ENCODE measurements at places on chromosomes 3 and 15. TPM values are rescaled to one million over a fixed set of nuclear protein-coding genes. Genes with fewer than 3 reads are reported as not detected.

Gene MCTP2
- total RNA-seq, result 6.1 TPM

DNA sequence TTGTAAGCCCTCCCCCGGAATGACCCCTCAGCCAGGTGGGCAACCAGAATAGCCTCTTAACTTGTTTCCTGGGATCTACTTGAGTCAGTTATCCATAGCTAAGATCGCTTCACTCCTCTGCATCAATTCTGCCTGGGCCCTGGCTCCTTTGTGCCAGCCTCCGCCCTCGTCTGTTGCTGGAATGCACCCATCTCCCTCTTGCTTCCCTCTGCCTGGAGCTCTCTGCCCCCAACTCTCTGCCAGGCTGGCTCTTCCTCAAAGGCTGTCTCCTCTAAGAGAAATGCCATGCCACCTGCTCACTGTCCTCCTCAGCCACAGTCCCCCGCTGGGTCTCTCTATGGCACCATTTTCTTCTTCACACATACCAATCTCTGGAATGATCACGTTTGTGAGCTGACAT is 240.8 kb downstream of the ADAMTS17 start:
- H3K27me3 ChIP-seq, result no peaks in the 10 kb centered on the region
- H3K36me3 ChIP-seq, result no peaks in the 10 kb centered on the region
- H3K4me1 ChIP-seq, result no peaks in the 10 kb centered on the region
- H3K27ac ChIP-seq, result no peak overlapping the region

GRCh38 chr15:94252223-94252766 is 20.9 kb downstream of the MCTP2 start:
- DNase-seq, result no peak
- H3K27ac ChIP-seq, result no peak overlapping the region
- no peak overlapping the region for H3K4me3 ChIP-seq
- no peaks in the 10 kb centered on the region for H3K27me3 ChIP-seq
- no peaks in the 10 kb centered on the region for H3K36me3 ChIP-seq

- no peak overlapping the region for H3K4me3 ChIP-seq
- H3K36me3 ChIP-seq, result no peaks in the 10 kb centered on the region
- DNase-seq, result no peak
- H3K27ac ChIP-seq, result no peak overlapping the region
These were observed 87.5 kb downstream of the LRRFIP2 start for GRCh38 chr3:37086918-37087317.

- no peaks in the 10 kb centered on the region for H3K36me3 ChIP-seq
- DNase-seq, result peak; percentile 87
- peak overlapping the region; percentile 95 for H3K4me3 ChIP-seq
- H3K27ac ChIP-seq, result peak overlapping the region; percentile 100
- H3K27me3 ChIP-seq, result no peaks in the 10 kb centered on the region
These were observed 378 bp upstream of the FEM1B start for GRCh38 chr15:68277131-68277602.

GRCh38 chr3:21641959-21642358 is 109.1 kb downstream of the ZNF385D start:
- no peaks in the 10 kb centered on the region for H3K36me3 ChIP-seq
- no peak overlapping the region for H3K4me3 ChIP-seq
- H3K27me3 ChIP-seq, result no peaks in the 10 kb centered on the region
- no peak overlapping the region for H3K27ac ChIP-seq

DNA sequence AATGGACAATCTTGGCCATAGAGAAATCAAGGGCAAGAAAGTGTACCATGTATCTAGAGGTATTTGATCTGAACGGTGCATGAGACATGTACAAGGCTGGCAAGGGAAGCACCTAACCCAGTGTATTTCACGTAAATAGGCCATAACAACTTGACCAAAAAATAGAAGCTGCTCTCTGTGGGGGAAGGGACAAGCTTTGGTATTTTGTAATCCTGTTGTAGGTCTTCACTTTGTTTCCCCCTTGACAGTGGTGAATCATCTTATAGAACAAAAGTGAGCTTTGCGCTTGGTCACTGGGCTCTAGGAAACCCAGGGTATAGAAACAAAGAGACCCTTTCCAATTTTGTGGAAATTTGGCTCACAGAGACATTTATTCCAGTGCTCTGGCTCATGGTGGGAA is 21.0 kb downstream of the LARS2 start:
- H3K27me3 ChIP-seq, result no peaks in the 10 kb centered on the region
- DNase-seq, result no peak
- no peaks in the 10 kb centered on the region for H3K4me1 ChIP-seq
- peaks cover 31% of the 10 kb centered on the region for H3K36me3 ChIP-seq

Gene LARP6
- 22.4 TPM for total RNA-seq

Gene AGBL1
- 0.03 TPM for total RNA-seq

Gene SLC26A6
- 96.4 TPM for total RNA-seq

- no peaks in the 10 kb centered on the region for H3K4me1 ChIP-seq
- DNase-seq, result no peak
- H3K4me3 ChIP-seq, result no peak overlapping the region
- H3K27ac ChIP-seq, result no peak overlapping the region
- no peaks in the 10 kb centered on the region for H3K36me3 ChIP-seq
- no peaks in the 10 kb centered on the region for H3K27me3 ChIP-seq
These were observed 150.7 kb downstream of the TMCO5A start for GRCh38 chr15:38085114-38085513.

DNA sequence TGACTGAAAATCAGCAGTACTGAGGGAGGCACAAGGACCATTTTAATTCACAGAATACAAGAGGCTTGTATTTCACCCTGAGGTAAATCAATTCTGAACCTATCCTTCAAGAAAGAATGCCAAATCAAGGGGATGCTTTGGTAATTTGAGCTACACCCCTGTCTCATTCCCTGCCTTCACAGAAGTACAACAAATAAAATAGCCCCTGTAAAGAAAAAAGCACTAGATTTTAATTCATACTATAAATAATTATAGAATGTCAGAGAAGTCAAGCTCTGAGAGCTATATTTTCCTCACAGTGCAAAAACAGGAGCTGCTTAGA is 249.0 kb downstream of the ISL2 start:
- no peaks in the 10 kb centered on the region for H3K27me3 ChIP-seq
- no peak overlapping the region for H3K27ac ChIP-seq
- H3K4me1 ChIP-seq, result no peaks in the 10 kb centered on the region
- H3K4me3 ChIP-seq, result no peak overlapping the region

- peak overlapping the region; percentile 90 for H3K27ac ChIP-seq
- H3K4me3 ChIP-seq, result no peak overlapping the region
- no peaks in the 10 kb centered on the region for H3K36me3 ChIP-seq
- no peaks in the 10 kb centered on the region for H3K27me3 ChIP-seq
- H3K4me1 ChIP-seq, result peaks cover 15% of the 10 kb centered on the region
- DNase-seq, result peak; percentile 96
These were observed 691.2 kb downstream of the TBL1XR1 start for GRCh38 chr3:176505878-176506621.

- H3K4me1 ChIP-seq, result no peaks in the 10 kb centered on the region
- no peak for DNase-seq
- H3K27me3 ChIP-seq, result no peaks in the 10 kb centered on the region
- H3K4me3 ChIP-seq, result no peak overlapping the region
- no peaks in the 10 kb centered on the region for H3K36me3 ChIP-seq
These were observed 204.8 kb upstream of the TOPAZ1 start for GRCh38 chr3:44036850-44037249.

- H3K27ac ChIP-seq, result no peak overlapping the region
- DNase-seq, result no peak
- no peaks in the 10 kb centered on the region for H3K27me3 ChIP-seq
- H3K4me1 ChIP-seq, result peaks cover 8% of the 10 kb centered on the region
These were observed 52.6 kb upstream of the CP start for GRCh38 chr3:149274220-149274619.

DNA sequence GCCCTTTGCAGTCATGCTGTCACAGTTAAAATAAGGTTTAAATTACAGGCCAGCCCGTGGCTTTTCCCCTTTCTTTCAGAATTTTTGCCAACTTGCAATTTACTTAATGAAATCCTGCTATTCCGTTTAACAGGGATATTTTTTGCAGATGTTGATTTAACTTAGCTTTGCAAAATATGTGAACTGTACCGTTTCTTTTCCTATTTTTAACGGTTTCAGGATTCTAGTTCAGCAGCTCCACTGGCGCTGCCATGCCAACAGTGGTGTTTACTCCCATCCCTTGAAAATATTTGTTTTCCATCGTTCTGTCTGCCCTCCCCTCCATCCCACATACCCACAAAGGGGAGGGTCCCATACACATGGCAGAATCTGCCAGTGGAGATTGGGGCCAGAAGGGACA is 54.3 kb downstream of the SMAD6 start:
- DNase-seq, result no peak
- no peaks in the 10 kb centered on the region for H3K27me3 ChIP-seq
- H3K4me1 ChIP-seq, result peaks cover 2% of the 10 kb centered on the region
- peaks cover 4% of the 10 kb centered on the region for H3K36me3 ChIP-seq
